Renal pelvis (tissue), 12 donors: ENCODE measurements at places on chromosomes 13 and 19. TPM values are rescaled to one million over a fixed set of nuclear protein-coding genes. Genes with fewer than 3 reads are reported as not detected.
A peak's percentile ranks its signal among the peaks of the same experiment; 100 is the strongest.

- DNase-seq: no peak
Observed at GRCh38 chr13:112181336-112182067, 114.6 kb downstream of the SOX1 start.

DNA sequence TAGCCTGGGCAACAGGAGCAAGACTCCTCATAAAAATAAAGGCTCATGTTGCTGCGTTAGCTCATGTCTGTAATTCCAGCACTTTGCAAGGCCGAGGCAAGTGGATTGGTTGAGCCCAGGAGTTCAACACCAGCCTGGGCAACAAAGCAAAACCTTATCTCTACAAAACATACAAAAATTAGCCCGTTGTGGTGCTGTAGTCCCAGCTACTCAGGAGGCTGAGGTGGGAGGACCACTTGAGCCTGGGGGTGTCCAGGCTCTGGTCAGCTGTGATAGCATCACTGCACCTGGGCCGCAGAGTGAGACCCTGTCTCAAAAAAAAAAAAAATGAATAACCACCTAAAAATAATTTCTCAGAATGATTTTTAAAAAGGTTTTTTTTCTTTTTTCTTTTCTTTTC lies 3.9 kb upstream of the NUDT19 start:
- no peak for DNase-seq

DNA sequence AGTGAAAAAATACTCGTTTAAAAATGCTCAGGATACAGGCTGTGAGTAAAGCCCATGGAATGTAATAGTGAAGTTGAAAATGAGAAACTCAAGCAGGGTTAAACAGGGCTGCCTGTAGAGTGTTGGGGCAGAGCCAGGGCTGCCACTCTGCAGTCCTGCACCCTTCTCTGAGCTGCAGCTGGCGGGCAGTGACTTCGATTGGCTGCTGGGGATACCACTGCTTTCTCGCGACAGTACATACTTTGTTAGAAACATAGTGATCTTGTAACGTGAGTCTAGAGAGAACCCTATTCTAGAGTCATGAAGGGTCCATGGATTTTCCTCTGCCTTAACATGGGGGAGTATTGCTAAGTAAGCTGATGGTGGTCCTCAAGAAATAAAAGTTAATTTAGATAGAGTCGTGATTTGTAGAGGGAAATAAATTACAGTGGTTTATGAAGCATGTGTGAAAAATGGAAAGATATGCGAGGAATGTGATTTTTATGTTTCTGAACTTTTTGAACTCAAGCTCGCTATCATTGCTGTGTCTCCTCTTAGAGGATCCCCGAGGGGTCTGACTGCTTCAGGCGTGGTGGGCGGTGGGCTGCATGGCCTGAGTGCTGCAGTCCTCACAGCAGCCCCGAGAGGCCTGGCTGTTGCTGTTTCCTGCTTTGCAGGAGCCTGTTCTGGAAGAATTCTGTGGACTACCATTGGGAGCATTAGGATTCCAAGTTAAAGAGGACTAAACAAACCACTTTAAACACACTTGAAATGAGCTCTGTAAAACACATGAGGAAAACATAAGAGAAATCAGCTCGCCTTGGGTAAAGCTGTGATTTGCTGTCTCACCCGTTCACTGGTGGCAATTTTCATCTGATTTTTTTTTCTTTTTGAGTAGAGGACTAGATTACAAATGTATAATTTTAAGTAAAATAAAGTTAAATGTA lies 95.7 kb downstream of the ARHGEF7 start:
- DNase-seq: peak; percentile 60

DNA sequence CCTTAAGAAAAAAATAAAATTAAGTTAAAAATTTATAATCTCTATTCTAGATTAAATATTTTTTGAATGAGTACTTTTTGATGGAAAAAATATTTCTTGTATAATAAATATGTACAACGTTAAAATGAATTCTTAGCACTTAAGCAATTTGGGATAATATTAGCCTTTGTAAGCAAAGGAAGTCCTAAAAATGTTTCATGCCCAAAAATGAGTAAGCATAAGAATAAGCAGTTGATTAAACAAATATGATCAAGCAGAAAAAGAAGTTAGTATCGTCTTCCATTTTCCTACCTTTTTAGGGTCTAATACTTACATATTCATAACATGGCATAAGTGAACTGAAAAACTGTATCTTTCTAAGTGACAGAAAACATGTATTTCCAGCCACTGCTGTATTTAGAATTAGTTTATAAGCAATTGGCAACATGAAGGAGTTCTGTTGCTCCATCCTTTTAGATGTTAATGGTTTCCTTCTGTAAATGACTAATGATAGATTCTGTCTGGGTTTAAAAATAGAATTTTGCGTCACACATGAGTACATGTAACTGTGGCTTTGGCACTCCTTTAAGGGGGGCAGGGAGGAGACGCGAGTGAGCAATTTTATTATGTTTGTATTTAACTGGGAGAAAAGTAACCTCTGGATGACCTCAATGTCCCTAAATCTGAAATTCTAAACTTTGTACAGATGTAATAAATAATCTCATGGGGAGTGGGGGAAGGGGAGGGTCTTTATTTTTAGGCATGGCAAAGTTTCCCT lies 237.4 kb downstream of the RGCC start:
- peak; percentile 90 for DNase-seq

DNA sequence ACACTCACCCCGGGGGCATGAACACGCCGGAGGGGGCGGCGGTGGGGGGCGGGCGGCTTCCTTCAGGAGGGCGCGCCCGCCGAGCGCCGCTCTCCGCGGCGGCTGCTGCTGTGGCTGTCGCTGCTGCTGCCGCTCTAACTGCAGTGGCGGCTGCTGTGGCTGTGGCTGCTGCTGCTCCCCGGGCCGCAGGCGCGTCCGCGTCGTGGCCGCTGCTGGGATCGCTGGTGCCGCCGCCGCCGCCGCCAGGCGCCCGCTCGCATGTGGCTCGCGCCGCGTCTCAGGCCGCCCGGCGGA lies at the start of gene BBC3:
TSS of gene BBC3 (minus strand) at position 279 of the 294 bp plus-strand sequence. CDS start 2,768 bp downstream, outside the sequence.
- DNase-seq: no peak

GRCh38 chr13:98505217-98505616 lies 71.7 kb downstream of the STK24 start:
- no peak for DNase-seq

DNA sequence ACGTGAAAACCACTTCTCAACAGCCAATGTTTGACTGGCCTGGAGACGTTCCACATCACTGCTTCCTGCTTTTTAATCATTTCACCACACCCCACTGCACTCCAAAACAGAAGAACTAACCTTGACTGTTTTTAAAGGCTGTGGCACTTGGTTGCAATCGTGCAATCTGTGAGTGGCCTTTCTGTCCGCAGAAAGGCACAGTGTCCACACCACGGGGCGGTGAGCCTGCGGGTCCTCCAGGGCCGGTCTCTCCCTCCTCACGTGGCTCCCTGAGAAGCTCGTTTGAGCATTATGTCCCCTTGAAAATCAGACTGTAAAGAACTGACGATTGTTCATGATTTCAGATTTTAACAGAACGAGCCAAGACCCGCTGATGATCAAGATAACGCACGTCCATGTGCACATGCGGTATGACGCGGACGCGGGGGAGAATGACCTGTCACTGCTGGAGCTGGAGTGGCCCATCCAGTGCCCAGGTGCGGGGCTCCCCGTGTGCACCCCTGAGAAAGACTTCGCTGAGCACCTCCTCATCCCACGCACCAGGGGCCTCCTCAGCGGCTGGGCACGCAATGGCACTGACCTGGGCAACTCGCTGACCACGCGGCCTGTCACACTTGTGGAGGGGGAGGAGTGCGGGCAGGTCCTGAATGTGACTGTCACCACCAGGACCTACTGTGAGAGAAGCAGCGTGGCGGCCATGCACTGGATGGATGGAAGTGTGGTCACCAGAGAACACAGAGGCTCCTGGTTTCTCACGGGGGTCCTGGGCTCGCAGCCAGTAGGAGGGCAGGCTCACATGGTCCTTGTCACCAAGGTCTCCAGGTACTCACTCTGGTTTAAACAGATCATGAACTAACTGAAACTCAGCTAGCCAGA lies 13.0 kb downstream of the PROZ start:
- DNase-seq: no peak

- no peak for DNase-seq
Observed at GRCh38 chr13:62706048-62706447, 1290.4 kb upstream of the PCDH20 start.

- no peak for DNase-seq
Observed at GRCh38 chr19:35776102-35776788, 881 bp downstream of the ARHGAP33 start.

DNA sequence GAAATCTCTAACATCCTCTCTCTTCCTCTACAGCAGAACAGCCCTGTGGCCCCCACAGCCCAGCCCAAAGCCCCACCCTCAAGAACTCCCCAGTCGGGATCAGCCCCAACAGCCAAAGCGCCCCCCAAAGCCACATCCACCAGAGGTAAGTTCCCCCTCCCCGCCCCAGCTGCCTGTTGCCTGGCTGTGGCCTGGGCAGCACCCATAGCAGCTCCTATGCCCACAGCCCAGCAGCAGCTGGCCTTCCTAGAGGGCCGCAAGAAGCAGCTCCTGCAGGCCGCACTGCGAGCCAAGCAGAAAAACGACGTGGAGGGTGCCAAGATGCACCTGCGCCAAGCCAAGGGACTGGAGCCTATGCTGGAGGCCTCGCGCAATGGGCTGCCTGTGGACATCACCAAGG lies 14.5 kb downstream of the CC2D1A start:
- DNase-seq: no peak

The RNF225 gene
- not detected for polyA plus RNA-seq

The S1PR5 gene
- 1.4 TPM for polyA plus RNA-seq

The PGLYRP2 gene
- polyA plus RNA-seq: 0.04 TPM

The ZNF284 gene
- polyA plus RNA-seq: 2.7 TPM

The AP1M2 gene
- 43.2 TPM for polyA plus RNA-seq
